ENCODE measurements at places on chromosomes 4 and X.
A peak's percentile ranks its signal among the peaks of the same experiment; 100 is the strongest.

- DNase-seq = no peak
Observed at GRCh38 chr4:67130411-67130810, 414.9 kb downstream of the CENPC start.

- no peak for DNase-seq
Observed at GRCh38 chr4:168699224-168699878, 202.5 kb downstream of the PALLD start.

DNA sequence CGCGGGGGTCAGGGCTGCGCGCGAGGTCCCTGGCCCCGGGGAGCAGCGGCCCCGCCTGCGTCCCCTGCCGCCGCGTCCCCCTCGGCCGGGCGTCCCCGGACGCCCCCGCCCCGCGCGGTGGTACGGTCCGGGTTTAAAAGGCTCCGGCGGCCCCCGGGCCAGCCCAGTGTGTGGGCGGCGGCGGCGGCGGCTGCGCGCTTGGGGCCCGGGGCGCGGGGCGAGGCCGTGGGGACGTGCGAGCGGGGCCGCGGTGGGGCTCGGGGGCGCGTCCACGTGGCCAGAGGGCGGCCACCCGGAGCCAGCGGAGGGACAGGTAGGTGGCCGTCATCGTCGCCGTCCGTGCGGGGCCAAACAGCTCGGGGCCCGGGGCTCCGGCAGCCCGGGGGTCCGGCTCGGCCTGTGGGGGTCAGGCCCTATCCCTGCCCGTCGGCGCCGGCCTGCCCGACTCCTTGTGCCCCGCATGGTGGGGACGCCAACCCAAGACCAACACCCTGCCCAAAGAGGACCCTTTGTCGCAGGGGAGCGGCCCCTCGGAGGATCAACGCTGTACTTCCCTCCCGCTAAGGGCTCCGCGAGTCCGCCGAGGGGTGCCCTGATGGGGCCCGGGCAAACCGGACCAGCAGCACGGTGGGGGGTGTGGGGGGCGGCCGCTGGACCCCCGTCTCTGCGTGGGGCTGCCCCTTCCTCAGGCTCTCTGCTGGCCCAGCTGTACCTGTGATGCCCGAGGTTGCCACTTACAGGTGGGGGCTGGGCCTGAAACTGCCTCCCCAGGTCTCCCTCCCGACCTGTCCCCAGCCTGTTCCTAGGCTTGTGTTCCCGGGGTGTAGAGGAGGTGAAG lies at the start of gene PLXNA3:
PLXNA3 (plus strand) TSS at position 166 of the 838 bp plus-strand sequence. CDS start 1,903 bp downstream, outside the sequence.
- peak; percentile 35 for DNase-seq

DNA sequence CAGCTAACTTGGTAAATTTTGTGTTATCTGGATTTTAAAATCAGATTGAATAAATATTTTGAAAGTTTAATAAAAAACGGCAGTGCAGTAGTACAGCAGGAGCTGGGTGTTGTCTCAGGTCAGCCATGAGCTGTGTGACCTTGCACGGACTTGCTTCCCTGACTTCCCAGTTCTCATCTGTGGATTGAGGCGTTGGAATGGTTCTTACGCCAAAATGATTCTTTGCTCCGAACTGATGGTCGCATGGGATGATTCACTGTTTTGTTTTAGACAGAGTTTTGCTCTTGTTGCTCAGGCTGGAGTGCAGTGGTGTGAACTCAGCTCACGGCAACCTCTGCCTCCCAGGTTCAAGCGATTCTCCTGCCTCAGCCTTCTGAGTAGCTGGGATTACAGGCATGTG lies 45.0 kb downstream of the RGS12 start:
- DNase-seq = no peak

GRCh38 chr4:99648321-99648720 lies 9.3 kb downstream of the C4orf54 start:
- DNase-seq = no peak

GRCh38 chrX:83416273-83416672 lies 91.8 kb upstream of the POU3F4 start:
- peak; percentile 0 for DNase-seq

GRCh38 chr4:2259036-2259540 lies 2.8 kb downstream of the MXD4 start:
- no peak for DNase-seq

DNA sequence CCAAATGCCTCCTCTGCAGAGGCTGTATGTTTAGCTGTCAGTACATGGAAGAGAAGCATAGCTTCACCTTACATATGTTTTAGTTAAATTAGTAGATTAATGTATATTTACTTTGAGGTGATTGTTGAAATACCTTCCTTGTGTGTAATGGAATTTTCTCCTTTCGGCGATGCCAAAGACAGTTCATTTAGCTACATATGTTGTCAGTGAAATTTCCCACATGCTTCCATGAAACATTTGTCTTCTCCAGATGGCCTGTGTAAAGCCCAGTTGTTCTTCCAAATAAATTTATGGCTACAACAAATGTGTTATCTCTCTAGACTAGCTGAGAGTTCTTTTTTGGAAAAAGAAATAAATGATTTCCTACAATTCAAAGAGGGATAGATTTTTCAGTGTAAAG lies 95.2 kb downstream of the GPAT3 start:
- no peak for DNase-seq

GRCh38 chr4:36601864-36602495 lies 320.6 kb downstream of the DTHD1 start:
- no peak for DNase-seq

- no peak for DNase-seq
Observed at GRCh38 chr4:2046031-2046961, 12.8 kb upstream of the NAT8L start.

DNA sequence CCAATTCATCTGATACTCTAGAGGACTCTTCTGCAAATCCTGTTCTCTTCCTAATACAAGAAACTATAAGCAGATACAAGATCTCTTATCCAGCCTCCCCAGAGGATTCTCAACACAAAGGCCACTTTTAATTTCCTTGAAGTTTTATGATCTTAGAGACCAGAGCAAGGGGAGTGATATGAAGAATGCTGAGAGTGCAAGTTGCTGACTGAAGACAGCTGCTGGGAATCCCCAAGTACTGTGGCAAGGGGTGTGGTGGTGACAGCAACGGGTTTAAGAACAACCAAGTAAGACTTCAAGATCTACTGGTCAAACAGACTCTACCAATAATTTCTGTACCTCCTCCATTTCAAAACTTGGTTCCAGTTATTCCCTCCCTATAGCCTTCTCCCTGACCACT lies 7.0 kb downstream of the AMMECR1 start:
- DNase-seq = peak; percentile 50

GRCh38 chr4:112704991-112705845 lies 68.3 kb downstream of the LARP7 start:
- DNase-seq = no peak

DNA sequence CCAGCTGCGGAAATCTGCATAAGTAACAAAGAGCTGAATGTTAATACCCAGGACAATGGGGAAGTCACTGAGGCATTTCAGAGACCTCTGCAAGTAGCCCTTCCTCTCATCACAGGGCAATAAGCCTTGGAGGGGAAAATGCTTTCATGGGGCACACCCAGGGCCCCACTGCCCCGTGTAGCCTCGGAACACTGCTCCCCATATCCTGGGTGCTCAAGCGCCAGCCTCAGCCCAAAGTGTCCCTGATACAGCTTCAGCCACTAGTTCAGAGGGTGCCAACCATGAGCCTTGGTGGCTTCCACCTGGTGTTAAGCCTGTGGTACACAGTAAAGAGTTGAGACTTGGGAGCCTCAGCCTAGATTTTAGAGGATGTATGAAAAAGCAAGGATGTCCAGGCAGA lies 402.8 kb upstream of the CXorf51A start:
- DNase-seq = no peak

DNA sequence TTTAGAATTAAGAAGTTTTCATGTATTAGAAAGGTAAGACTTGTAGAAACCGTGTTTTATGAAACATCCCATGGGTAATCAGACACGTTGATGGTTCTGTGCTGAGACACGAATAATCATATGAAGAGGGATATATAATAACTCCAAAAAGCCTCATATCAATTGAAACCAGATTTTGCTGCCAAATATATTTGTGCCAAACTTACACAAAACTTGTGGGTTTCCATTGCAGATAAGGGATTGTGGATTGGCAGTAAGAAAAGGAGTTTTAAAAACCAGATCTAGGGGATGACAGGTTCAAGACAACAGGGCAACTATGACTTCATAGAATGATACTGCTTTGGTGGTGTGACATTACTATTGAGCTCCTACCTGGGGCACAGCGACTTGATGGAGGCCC lies 616.1 kb downstream of the BCOR start:
- DNase-seq = no peak

DNA sequence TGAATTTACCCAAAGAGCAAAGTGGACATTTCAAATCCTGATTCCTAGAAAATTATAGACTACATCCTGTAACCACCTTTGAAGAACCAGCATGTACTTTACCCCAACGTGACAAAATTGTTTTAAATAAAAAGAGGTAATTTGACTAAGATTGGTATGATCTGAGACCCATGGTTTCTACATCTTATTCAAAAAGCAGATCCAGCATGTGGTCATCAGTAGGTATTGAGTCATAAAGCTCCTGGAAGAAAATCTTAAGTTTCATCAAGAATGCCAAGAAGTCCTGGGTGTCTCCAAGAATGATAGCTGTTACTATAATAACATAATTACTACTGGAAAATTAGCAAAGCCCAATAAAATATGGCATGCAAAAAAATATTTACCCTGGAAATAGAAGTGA lies 61.8 kb downstream of the NFKB1 start:
- DNase-seq = no peak

GRCh38 chrX:11269996-11270395 lies 23.2 kb upstream of the AMELX start:
- no peak for DNase-seq

GRCh38 chr4:127580891-127581290 lies 51.9 kb upstream of the INTU start:
- no peak for DNase-seq

GRCh38 chr4:172892300-172892699 lies 276.3 kb upstream of the GALNT7 start:
- no peak for DNase-seq

GRCh38 chr4:113335746-113336145 lies 286.3 kb downstream of the ANK2 start:
- DNase-seq = no peak

- no peak for DNase-seq
Observed at GRCh38 chr4:36785973-36786372, 458.6 kb upstream of the NWD2 start.

GRCh38 chrX:137847376-137847775 lies 281.4 kb downstream of the ZIC3 start:
- no peak for DNase-seq

DNA sequence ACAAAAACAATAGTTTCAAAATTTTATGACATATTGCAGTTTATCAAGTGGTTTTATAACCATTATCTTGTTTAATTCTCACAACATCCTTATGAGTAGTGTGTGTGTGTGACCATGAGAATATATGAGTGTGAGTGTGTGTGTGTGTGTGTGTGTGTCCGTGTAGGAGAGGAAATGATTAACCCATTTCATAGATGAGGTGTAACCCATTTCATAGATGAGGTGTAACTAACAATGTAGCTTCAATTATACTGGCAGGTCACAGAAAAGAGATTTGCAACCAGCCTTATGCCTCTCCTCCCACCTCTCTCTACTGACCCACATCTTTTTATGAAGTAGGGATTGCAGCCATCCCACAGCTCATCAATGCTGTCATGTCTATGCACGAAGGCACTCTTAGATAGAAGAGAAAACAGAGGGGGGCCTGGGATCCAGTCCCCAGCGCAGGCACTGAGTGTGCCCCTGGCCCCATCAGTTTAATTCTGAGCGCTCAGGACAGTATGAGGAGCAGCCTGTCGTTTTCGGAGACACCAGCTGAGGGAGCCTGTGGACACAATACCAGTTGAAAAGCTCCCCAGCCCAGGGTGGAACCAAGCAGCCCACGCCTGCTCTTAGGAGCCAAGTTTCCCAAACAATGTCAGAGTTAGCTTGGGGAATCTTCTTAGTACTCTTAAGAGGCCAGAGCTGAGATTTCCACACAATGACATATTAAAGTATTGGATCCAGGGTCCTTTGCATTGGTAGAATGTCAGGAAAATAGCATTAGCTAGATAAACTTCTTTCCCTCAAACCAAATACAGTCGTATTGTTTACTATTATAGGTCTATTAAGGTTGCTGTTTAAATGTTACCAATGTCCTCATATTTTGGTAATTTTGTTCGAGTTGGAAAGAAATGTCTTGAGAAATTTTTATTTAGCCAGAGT lies 88.6 kb downstream of the PALLD start:
- peak; percentile 14 for DNase-seq

DNA sequence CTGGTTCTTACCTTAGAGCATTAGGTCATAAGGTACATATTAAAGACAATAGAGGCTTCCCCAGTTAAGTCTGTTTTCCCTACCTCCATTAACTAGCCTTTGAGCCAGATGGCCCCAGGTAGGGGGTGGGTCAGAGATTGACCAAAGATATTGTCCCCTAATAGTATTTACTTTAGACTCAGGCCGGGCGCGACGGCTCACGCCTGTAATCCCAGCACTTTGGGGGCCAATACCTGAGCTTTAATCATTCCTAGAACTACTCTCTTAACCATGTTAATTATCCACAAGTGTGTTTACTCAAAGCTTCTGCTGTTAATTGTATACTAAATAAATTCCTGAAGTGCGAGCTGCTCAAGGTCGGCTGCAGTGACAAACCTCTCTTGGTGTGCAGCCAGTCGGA lies 28.0 kb upstream of the AMBN start:
- no peak for DNase-seq

GRCh38 chr4:98203332-98204235 lies 57.6 kb upstream of the RAP1GDS1 start:
- DNase-seq = no peak

GRCh38 chr4:16075061-16075460 lies 8.8 kb downstream of the PROM1 start:
- no peak for DNase-seq

DNA sequence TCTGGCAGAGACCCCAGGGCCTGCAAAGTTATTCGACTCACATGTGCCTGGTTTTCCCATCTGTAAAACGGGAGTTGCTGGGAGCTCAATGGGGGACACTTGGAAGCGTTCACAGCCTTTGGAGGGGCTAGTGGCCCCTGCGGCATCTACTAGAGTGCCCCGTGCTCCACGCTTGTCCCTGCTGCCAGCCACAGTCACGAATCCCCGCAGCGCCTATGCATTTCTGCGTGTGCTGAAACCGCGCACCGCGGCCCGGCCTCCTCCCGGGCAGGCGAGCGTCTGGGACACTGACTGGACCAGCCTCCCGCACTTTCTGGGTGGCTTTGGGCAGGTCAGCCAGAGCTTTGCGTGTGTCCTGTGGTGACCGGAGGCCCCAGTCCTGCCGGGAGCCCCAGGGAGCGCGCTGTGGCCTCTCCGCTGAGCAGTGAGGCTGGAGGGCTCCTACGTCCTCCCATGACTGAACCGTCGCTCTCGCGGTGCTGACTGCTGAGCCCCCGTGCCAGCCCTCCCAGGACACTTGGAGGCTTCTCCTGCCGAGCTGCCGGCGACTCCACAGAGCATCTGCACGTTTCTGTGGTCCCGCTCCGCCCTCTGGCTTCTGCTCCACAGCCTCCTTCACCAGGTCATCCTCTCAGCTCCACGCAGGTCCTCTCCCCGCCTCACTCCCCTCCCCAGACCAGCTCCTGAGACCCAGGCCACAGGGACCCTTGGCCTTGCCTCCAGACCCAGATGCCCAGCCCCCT lies 36.3 kb downstream of the PIGG start:
- DNase-seq = no peak

GRCh38 chrX:125298871-125299270 lies 20.8 kb upstream of the TEX13C start:
- no peak for DNase-seq
